ENCODE measurements at places on chromosomes 13 and 19. TPM values are rescaled to one million over a fixed set of nuclear protein-coding genes. Genes with fewer than 3 reads are reported as not detected.

DNA sequence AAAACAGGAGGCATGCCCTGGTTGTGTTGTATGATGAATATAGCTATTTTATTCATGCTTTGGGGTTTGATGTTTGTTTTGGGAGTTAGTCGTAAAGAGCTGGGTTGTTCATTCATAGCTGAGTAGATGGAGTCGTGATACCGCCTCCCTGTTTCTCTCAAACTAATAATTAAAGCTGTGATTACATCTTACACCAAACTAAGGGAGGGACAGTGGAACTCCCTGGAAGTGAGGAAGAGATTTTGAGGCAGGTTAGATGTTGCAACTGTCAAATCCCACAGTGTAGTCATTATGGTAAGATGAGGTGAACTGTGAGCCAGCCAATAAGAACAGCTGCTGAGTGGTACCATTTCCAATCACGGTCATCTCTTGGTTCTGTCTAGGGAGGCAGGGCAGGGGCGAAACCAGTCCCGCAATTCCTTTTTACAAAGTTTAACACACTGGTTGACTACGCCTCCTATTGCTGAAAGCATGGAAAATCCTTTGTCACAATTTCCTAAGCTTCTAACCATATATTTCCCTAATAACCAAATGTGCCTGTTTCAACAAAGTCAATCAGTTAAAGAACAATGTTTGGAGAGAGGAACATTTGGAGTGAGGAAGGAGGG lies 207.6 kb upstream of the SERP2 start:
- DNase-seq, result no peak

DNA sequence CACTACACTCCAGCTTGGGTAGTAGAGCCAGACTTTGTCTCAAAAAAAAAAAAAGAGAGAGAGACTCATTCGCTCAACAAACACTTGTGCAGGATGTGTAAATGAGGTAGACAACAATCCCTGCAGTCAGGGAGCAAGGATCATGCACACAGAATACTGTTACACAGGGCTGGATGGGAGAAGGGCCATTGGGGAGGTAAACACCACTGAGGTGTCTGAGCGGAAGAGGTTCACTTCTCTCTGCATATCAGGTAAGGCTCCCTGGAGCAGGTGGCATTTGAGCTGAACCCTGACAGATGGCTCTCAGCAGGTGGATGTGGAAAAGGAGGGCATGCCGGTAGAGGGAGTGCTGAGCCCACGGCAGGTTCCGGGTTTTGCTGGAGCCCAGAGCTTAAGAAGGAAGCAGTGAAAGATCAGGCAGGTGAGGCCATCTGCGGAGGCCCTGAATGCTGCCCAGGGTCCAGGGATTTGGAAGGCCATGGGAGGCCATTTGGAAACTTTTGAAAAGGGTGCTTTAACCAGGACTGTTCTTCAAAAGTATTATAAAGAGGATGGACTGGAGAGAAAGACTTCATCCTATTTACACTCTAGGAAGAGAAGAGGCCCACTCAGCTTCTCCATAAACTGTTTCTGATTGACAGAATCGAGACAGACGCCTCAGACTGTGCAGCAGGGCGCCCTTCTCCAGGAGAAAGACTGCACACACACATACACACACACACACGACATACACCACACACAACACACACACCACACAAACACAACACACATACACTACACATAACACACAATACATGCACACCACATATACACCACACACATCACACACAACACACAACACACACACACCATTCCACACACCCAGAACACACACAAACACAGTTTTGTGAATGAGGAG lies 199.4 kb downstream of the USP12 start:
- no peak for DNase-seq

DNA sequence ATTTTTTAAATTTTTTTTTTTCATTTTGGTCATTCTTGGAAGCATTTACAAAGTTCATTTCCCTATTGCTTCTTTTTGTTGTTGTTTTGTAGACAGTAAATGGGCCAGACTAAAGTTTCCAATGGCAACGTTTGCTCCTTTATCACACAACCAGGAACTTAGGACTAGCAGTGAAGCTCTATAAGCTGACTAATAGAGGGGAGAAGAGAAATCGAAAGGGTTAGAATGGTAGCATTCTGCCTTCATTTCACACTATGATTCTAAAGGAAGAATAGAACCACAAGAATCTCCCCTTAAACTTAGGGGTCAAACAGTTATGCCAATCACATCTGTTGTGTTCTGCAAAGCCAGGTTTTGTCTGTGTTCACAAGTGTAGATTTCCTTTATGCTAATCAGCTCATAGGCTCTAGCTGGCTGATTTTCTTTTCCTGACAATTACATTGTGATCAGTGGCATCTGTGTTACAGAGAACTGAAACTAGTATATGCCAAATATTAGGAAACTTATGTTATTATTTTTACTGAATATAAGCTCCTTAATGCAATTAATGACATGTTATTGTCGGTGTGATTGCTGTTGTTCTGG lies 467.3 kb downstream of the DACH1 start:
- no peak for DNase-seq

DNA sequence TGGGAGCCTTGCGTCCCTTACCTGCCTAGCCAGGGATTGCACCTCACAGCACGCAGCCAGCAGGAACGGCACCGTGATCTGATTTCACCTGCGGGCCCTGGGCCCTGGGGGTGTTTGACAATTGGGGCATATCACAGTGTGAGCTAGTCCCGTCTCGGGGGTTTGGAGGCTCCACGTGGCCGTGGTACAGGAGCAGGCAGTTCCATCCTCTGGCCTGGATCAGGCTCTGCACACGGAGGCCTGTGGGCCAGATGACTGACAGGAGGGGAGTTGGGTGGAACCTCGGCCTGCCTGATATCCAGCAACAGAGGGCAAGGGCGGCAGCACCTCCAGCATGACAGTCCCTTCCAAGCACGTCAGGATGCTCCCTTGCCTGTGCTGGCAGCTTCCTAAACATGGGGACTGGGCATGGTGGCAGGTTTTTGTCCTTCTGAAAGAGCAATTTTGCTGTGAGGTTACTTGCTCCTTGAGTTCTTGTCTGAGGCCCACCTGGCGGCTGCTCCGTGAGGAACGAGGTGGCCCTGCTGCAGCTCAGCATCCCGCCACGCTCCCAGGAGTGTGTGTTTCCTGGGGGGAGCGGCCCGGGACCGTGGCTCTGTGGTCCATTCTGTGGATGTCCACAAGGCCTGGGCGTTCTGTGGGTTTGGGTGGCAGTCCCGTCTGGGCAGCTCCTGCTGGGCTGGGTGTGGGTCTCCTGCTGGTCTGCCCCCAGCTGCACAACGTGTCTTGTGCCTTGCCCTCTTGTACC lies 6.3 kb upstream of the RPS15 start:
- DNase-seq, result no peak

TPTE2 gene
- total RNA-seq, result not detected
